ENCODE measurements at places on chromosomes 2 and 18. TPM values are rescaled to one million over a fixed set of nuclear protein-coding genes. Genes with fewer than 3 reads are reported as not detected.

PRKAG3 gene
- not detected for total RNA-seq

- no peak for DNase-seq
These were observed 450 bp downstream of the KCNH7 start for GRCh38 chr2:162838136-162838497.

DNA sequence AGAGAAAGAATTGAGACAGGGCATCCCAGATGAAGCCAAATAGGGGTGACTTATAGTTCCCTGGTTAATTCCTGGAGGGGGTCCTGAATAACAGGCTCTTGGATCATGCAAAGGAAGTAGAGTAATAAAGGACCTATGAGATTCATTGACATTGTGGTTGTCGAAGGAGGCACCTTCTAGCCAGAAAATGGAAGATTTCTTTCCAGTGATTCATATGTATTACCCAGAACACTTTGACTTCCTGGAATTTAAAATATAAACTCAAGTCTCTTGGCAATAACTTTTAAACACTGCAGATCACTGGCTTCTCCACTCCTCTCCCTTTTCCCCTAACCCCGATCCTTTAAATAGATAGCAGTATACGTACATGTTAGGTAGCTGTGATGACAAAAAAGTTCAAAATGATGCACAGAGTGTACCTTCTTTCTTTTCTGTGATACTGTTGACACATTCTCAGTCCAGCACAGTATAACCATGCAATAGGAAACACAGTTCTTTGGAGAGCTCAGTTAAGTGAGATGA is 211.8 kb downstream of the LTBP1 start:
- peak; percentile 90 for DNase-seq

GRCh38 chr2:179622112-179622511 is 239.3 kb downstream of the ZNF385B start:
- DNase-seq: peak; percentile 13

- DNase-seq: no peak
These were observed 15.3 kb downstream of the FHL2 start for GRCh38 chr2:105383432-105384166.

DNA sequence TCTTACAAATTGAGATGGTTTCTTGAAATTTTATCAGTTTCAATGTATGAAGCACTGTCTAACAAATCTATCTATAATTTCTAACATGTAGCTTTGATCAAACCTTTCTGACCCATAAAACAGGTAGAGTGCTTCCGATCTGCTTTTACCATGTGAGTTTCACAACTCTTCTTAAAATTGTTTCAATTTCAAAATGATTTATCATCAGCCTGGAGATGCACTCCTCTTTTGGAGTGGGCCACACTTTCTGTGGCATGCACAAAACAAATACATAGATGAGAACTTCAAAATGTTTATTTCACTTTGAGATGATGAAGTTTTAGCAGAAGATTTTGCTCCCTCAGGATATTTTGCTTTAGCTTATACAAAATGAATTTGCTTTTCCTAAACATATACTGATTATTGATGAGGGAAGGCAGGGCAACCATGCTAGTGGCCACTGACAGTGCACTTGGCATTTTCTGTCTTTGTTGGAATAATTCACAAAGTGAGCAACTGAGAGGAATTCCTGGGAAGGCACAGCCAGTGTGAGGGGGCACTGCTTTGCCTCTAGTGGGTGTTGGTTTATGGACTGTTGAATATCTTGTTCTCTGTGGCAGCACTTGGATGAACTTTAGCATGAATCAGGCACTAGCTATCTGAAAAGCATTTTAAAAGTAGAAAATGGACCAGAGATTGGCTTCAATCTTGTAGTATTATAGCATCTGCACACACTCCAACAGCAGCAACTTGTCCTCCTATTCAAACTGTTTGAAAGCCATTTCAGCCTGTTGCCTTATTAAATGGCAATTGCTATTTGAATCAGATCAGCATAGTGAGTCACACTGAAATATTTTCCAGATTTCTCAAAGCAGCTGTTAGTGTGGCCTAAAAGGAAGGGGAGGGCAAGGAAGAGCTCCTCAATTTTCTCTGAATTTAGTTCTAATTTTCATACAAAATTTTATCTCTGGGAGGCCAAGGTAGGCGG is 193.2 kb downstream of the CCDC85A start:
- peak; percentile 79 for DNase-seq

Measured in LHCN-M2 (cell line).